Lung (tissue), 17 donors: ENCODE measurements at places on chromosomes 4 and X. TPM values are rescaled to one million over a fixed set of nuclear protein-coding genes. Genes with fewer than 3 reads are reported as not detected.

DNA sequence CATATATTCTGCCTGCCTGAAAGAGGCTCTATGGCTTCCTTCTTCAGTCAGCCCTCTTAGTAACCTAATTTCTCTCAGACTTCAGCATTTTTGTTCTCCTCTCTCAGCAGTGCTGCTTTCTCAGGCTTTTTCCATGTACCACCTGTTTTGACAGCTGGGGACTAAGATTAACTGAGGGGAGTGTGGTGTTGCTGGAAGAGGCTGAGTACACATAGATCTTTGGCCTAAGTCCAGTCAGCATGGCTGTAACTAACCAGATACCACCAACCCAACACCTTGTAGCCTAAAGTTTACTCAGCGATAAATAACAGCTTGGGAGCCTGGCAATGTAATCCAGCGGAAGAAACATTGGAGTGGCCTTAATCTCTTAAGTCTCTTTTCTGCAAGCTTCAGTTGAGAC lies 85.5 kb downstream of the RTL3 start:
- no peak overlapping the region for H3K27ac ChIP-seq
- H3K36me3 ChIP-seq, result no peaks in the 10 kb centered on the region
- DNase-seq, result no peak
- no peaks in the 10 kb centered on the region for H3K27me3 ChIP-seq

DNA sequence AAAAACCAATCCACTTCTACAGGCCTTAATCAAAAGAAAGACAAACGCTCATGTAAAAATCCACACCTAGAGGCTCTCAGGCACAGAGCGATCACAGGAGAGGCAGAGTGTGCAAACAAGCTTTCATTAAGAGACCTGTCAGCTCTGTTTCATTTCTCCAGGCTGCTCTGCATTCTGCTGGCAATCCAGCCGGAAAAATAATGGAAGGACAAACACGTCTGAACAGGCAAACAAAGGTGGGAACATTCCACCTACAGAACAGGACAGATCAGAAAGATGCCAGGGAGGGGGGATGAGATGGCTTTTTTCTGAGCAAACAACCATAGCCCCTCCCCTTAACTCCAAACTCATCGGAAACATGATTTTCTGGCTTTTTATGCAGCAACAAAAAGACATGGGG lies 9.7 kb downstream of the SOD3 start:
- H3K4me3 ChIP-seq, result no peak overlapping the region
- no peaks in the 10 kb centered on the region for H3K36me3 ChIP-seq
- H3K4me1 ChIP-seq, result peaks cover 4% of the 10 kb centered on the region
- no peak overlapping the region for H3K27ac ChIP-seq

- DNase-seq, result no peak
- no peaks in the 10 kb centered on the region for H3K27me3 ChIP-seq
- no peak overlapping the region for H3K4me3 ChIP-seq
- H3K36me3 ChIP-seq, result no peaks in the 10 kb centered on the region
- H3K27ac ChIP-seq, result no peak overlapping the region
Observed at GRCh38 chr4:165663411-165663810, 209.6 kb upstream of the TLL1 start.

DNA sequence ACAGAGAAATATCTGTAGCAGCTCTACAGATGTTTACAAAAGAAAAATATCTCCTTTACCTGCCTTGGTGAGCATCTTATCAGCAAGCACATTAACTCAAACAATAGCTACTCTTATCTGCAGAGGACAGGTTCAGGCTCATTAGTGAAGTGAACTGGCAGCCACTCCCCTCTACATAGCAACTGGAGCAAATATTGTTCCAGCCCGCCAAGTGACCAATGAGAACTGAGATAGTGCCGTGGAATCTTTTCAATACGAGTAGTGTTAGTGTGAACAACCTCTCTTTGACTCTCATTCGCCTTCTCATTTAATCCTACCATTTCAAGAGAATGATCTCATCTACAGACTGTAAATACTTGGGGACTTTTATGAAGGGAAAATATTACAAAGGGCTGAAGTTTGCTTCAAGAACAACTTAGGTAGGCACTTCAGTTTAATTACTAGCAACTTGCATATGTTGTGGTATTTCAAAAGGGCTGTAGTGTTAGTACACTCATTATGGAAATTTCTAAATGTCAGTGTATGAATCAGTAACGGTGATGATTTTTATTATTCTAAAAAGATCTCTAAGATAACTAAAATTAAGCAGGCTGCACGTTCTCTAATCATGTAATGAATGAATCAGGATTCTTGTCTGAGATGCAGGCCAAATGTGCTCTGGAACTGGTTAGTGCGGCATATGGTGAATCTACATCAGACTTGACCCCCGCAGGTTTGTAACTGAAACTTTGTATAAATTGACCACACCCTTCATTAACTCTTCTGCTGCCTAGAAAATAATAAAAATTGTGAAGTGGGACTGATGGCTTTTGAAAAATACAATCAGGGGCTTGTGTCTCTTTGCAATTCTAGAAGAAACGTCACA lies 72.4 kb downstream of the PALLD start:
- H3K27ac ChIP-seq, result peak overlapping the region; percentile 66
- no peak overlapping the region for H3K4me3 ChIP-seq
- H3K36me3 ChIP-seq, result no peaks in the 10 kb centered on the region
- no peaks in the 10 kb centered on the region for H3K27me3 ChIP-seq
- peaks cover 14% of the 10 kb centered on the region for H3K4me1 ChIP-seq

- H3K4me1 ChIP-seq, result no peaks in the 10 kb centered on the region
- H3K4me3 ChIP-seq, result no peak overlapping the region
- no peak overlapping the region for H3K27ac ChIP-seq
- no peak for DNase-seq
- H3K27me3 ChIP-seq, result peaks cover 17% of the 10 kb centered on the region
- H3K36me3 ChIP-seq, result no peaks in the 10 kb centered on the region
Observed at GRCh38 chrX:109199726-109200125, 282.2 kb downstream of the GUCY2F start.

- DNase-seq, result peak; percentile 39
- H3K4me1 ChIP-seq, result no peaks in the 10 kb centered on the region
- H3K36me3 ChIP-seq, result no peaks in the 10 kb centered on the region
- no peak overlapping the region for H3K4me3 ChIP-seq
- H3K27me3 ChIP-seq, result no peaks in the 10 kb centered on the region
Observed at GRCh38 chrX:9148615-9149399, 114.9 kb upstream of the FAM9B start.

GRCh38 chr4:54014666-54015160 lies 49.7 kb downstream of the CHIC2 start:
- no peaks in the 10 kb centered on the region for H3K27me3 ChIP-seq
- H3K4me3 ChIP-seq, result no peak overlapping the region
- no peak overlapping the region for H3K27ac ChIP-seq
- no peaks in the 10 kb centered on the region for H3K36me3 ChIP-seq

GRCh38 chr4:149279776-149280175 lies 535.9 kb downstream of the IQCM start:
- no peaks in the 10 kb centered on the region for H3K27me3 ChIP-seq
- no peaks in the 10 kb centered on the region for H3K4me1 ChIP-seq
- H3K4me3 ChIP-seq, result no peak overlapping the region
- no peaks in the 10 kb centered on the region for H3K36me3 ChIP-seq
- peak; percentile 59 for DNase-seq

DNA sequence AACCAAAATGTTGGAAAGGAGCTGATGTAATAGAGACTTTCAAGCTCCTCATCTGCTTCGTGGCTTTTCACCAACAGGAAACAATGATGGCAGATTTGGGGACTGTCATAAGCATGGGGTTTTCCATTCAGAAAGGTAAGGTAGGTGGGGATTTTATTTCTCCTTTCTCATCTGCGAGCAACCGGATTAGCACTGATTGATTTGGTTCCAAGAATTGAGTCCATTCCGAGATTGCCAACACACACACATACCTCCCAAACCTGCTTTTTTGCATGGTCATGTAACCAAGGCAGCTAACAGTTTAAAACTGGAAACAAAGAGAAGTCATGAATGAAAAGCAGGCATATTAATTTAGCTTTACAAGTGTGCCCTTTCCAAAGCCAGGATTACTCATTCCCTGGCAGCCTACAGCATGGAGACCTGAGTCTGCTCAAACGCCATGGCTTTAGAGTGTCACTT lies 63.0 kb upstream of the LNX1 start:
- H3K27ac ChIP-seq, result no peak overlapping the region
- H3K4me1 ChIP-seq, result no peaks in the 10 kb centered on the region
- no peak for DNase-seq
- H3K36me3 ChIP-seq, result no peaks in the 10 kb centered on the region

- no peaks in the 10 kb centered on the region for H3K27me3 ChIP-seq
- no peak overlapping the region for H3K27ac ChIP-seq
- no peak for DNase-seq
- no peak overlapping the region for H3K4me3 ChIP-seq
Observed at GRCh38 chr4:118373614-118374255, 20.9 kb upstream of the PRSS12 start.

DNA sequence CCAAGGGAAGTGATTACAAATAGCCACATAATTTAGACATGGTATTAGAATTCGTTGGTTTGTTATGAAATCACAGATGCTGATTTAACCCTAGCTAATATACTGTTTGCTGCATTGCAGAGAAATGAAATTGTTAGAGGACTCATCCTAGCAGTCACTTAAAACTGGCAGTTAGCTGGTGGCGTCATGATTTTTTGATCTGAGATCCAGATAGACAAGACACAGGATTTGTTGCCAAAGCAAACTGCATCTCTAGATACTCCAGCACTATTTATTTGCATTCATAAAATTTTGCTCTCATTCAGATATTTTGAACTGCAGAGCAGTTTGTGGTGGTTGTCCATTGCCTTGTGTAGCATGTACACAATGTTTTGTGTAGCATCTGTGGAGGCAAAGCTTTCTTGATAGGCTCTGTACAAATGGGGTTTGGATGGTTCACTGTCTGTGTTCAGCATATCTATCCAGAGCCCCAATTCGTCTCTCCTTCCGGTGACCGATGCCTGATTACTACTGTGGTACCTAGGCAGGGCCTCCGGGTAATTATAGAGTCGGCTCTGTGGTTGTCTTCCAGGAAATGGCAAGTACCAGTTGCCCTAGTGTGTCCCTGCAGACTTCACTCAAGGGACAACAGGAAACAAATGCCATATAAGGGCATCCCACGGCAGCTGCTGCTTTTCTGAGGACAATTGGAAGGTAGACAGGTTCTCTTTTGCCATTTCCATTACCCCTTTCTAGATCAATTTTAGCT lies 30.1 kb upstream of the SPARCL1 start:
- H3K4me1 ChIP-seq, result no peaks in the 10 kb centered on the region
- H3K27ac ChIP-seq, result no peak overlapping the region
- no peak for DNase-seq
- H3K4me3 ChIP-seq, result no peak overlapping the region
- no peaks in the 10 kb centered on the region for H3K27me3 ChIP-seq
- H3K36me3 ChIP-seq, result no peaks in the 10 kb centered on the region

Gene NAT8L
- 0.28 TPM for total RNA-seq

Gene TLR1
- 24.1 TPM for total RNA-seq

Gene LGI2
- total RNA-seq, result 1.8 TPM

Gene ATOH1
- total RNA-seq, result not detected
